ENCODE measurements at places on chromosomes 5 and 9. TPM values are rescaled to one million over a fixed set of nuclear protein-coding genes. Genes with fewer than 3 reads are reported as not detected.

The LRRC19 gene
- 3.2 TPM for total RNA-seq

The SLC6A19 gene
- 0.24 TPM for total RNA-seq

The PTGDS gene
- total RNA-seq = 1.2 TPM

The TMEM174 gene
- total RNA-seq = 0.13 TPM
